ENCODE measurements at places on chromosomes 6 and 20. TPM values are rescaled to one million over a fixed set of nuclear protein-coding genes. Genes with fewer than 3 reads are reported as not detected.

The AVP gene
- total RNA-seq: not detected

The WFDC8 gene
- total RNA-seq: not detected

The DHX16 gene
- total RNA-seq: 29.0 TPM

The TRDN gene
- total RNA-seq: not detected

The MSH5 gene
- total RNA-seq: 10.7 TPM

The KHDRBS2 gene
- total RNA-seq: not detected

The PAX1 gene
- not detected for total RNA-seq

The ZBTB46 gene
- total RNA-seq: 0.77 TPM

The ELOVL2 gene
- 9.1 TPM for total RNA-seq

The TBX18 gene
- 19.0 TPM for total RNA-seq

The SHLD1 gene
- 6.7 TPM for total RNA-seq

The GPR63 gene
- total RNA-seq: 0.68 TPM

The BMP2 gene
- 0.58 TPM for total RNA-seq

The HIVEP2 gene
- total RNA-seq: 5.2 TPM

The OR2H2 gene
- not detected for total RNA-seq

The TRERF1 gene
- total RNA-seq: 10.0 TPM

The OXT gene
- not detected for total RNA-seq

The OR12D3 gene
- total RNA-seq: not detected

The TMEM170B gene
- total RNA-seq: 1.3 TPM

The LAMA4 gene
- 1.8 TPM for total RNA-seq

The HTR1B gene
- 0.07 TPM for total RNA-seq

The ZNF334 gene
- not detected for total RNA-seq

The DNPH1 gene
- 82.6 TPM for total RNA-seq

The PAK5 gene
- not detected for total RNA-seq

The FAM217A gene
- not detected for total RNA-seq

The TTBK1 gene
- total RNA-seq: 0.09 TPM

The MCCD1 gene
- not detected for total RNA-seq

The ZFAND3 gene
- total RNA-seq: 58.7 TPM

The MOG gene
- not detected for total RNA-seq

The COL20A1 gene
- 0.67 TPM for total RNA-seq

The APOM gene
- 3.2 TPM for total RNA-seq

The SLC35D3 gene
- 0.09 TPM for total RNA-seq

The LY6G5C gene
- 1.9 TPM for total RNA-seq

The PSORS1C1 gene
- total RNA-seq: 5.7 TPM
